ENCODE measurements at places on chromosomes 6 and 20.

- no peak for DNase-seq
These were observed 536.6 kb downstream of the PRKN start for GRCh38 chr6:162190981-162191380.

GRCh38 chr20:60559462-60559861 is 601.2 kb downstream of the CDH26 start:
- DNase-seq, result no peak

DNA sequence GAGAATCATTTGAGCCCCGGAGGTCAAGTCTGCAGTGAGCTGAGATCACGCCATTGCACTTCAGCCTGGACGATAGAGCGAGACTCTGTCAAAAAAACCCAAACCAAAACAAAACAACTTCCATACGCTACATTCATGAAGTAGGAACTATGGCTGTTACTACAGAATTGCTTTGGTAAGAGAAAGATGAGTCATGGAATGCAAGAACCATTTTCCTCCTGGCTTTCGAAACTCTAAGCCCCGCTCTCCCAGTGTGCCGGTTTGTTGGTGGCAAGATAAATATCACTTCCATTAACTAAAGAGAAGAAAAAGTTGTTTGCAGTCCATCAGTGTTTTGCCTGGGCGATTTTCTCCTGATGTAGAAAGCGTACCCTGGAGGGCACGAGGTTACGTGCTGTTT is 61.3 kb downstream of the ZDHHC14 start:
- DNase-seq, result no peak

DNA sequence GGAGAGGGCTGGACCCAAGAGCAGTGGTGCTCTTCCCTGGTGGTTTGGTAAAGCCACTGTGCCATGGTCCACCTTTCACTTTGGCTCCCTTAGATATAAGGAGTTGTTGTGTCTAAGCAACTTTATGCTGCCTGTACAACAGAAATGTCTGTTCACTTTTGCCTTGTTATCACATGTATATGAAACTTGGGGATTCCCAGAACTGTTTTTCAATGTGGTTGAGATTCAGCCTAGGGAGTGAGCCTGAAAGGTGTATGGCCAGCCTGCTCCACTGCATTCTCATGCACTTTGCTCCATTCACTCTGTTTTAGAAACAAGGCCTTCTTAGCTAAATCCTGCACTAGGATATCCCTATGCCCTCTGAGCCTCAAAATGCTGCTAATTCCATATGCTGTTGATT is 234.5 kb upstream of the THEMIS start:
- no peak for DNase-seq

DNA sequence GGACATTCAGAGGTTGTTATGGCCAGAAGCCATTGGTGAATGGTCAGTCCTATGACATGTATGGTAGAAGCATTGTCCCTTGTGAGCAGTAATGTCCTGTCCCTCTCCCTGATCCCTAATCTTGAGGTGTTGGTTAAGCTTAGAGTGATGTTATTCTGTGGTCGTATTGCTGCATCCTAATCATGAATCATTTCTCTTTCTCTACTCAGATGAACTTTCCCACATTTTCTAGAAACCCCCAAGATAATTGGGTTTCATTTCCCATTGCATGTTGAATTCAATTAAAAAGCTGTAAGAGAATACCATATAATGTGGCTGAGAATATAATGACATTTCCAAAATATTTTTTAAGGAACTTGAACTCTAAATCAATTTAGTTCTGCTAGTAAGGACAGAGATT is 175.1 kb downstream of the PLCB4 start:
- no peak for DNase-seq

GRCh38 chr6:149898966-149899365 is 1.1 kb upstream of the RAET1E start:
- DNase-seq, result no peak

GRCh38 chr6:70847106-70848084 is 109.5 kb downstream of the B3GAT2 start:
- no peak for DNase-seq

DNA sequence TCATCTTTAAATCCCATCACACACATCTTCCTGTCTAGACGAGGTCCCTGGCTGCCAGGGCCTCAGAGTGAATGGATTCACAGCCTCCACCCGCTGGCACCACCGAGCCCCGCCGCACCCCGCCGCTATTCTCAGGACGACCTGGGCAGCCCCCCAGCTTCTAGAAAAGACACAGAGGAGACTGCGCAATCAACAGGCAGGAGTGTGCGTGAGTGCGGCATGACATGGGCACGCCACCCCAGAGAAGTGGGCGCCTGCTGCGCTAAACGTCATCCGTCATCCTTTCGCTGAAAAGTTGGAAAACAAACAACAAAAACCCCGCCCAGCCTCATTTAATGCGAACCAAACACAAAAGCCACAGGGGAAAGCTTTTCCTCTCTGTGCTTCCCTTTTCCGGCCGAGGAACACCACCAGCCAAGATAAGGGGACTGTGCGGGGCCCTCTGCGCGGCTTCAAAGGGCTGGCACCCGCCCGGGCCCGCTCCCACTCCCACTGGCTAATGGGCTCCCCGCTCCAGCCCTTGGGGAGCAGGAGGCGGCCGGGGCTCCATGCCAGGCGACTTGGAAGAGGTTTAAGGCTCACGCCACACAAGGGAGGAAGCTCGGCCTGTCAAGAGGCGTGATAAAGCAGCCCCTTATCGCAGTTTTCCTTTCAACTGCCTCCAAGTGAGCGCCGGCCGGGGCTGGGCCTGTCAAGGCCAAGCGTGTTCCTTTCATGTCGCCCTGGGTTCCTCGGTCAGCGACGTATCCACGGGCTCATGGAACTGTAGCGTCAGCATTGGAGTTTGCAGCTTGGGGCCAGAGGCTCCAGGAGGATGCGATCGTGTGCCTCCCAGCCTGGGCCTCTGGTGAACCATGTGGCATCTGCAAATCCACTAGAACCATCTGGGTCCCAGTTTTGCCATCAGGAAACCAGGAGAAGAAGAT is 50.1 kb downstream of the NFATC2 start:
- no peak for DNase-seq

DNA sequence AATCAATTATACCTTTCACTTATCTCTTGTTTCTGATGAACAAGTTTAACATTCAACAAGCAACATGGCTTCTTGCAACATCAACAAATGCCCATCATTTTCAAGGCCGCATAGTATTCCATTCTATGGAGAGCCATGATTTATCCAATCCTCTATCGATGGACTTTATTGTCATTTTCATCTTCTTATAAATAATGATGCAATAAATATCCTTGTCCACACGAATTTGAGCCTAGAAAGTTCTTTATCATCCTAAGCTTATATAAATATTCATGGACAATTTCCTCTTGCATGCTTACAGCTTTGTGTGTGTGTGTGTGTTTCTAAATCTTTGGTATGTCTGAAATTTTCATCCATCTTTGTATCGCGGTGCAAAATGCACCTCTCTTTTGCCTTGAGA is 29.1 kb downstream of the TOX2 start:
- DNase-seq, result no peak

DNA sequence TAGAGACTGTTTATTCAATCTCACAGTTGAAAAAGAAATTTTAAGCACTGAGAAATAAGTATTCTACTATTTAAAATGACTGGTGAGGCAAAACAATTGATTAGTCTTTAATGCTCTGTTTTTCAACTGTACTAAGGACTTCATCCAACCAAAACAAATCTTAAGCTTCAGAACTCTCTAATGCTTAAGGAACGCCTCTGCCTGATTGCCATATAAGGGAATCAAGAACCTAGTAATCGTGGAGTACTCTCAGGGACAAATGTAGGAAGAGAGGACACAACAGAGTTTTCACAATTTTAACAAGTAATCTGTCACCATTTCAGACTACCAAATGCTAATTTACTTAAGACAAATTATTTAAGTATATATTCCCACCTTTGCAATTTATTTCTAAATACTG is 16.1 kb downstream of the FBXO30 start:
- no peak for DNase-seq

DNA sequence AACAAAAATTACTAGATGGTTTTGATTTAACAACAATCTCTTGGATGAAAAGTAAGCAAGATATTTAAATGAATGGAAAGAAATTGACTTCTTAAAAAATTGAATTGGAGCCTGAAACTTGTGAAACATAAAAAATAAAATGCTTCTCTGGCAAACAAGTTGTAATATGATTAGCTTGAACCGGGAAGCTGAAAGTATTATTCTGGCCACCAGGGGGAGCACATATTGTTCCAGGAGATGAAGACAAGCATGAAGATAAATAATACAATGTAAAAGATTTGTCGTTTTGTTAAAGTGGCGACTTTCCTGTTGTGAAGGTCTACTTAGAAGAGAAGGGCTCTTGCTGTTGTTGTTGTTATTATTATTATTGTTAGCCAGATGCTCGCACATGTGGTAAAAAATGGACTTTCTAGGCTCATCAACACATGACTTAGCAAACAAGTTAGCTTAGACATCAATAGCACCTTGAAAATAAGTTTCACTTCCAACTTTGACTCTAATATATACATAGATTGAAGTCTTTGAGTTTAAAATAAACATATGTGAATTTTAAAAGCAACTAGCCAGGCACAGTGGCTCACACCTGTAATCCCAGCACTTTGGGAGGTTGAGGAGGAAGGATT is 14.2 kb downstream of the PAX1 start:
- DNase-seq, result peak; percentile 31

All from stimulated activated CD4-positive, alpha-beta T cell treated with anti-CD3 and anti-CD28 coated beads, TNF-alpha, amount 100 ng/mL, for 48 hours (primary cell).